Left kidney (tissue), 8 donors: ENCODE measurements at places on chromosomes 13 and 19. TPM values are rescaled to one million over a fixed set of nuclear protein-coding genes. Genes with fewer than 3 reads are reported as not detected.

PLA2G4C gene
- 6.8 TPM for polyA plus RNA-seq

ANKRD27 gene
- 18.7 TPM for polyA plus RNA-seq

- DNase-seq = no peak
These were observed 8.4 kb upstream of the SUPT20H start for GRCh38 chr13:37067874-37068273.

- no peak for DNase-seq
These were observed 156.5 kb downstream of the KCTD12 start for GRCh38 chr13:76729691-76730090.

GRCh38 chr19:45607071-45608029 lies 5.3 kb upstream of the GPR4 start:
- DNase-seq = peak; percentile 85

GRCh38 chr13:50887151-50887550 lies 22.4 kb upstream of the RNASEH2B start:
- no peak for DNase-seq
